ENCODE measurements at places on chromosomes 6 and 20.

DNA sequence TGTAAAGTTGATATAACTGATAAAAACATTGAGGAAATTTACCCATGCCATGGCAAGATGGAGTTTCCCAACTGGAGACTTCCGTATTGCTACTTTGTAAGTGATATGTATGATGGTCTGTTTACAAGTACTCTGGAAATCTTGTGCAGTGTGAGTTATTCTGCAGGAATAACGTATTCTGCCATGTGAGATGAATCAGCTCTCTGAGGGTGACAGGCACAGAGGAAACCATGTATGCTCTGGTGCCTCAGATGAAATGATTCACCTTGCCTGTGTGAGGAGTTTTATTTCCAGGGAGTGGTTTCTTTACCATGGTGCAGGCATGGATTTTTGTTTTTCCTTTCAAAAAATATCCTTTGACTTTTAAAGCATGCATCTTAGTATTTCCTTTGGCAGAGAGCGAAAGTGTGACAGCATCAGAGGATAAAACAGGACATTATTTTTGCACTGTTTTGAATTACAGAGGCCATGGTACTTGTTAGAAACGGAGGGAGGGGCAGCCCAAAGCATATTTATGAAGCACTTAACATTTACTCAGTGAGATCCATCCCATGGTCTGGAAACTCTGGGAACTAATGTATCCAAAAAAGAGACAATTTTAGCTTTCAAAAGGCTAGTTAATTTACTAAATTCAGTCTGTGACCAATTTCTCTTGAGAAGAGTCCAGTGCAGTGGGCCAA lies 36.0 kb upstream of the MTRF1L start:
- peak; percentile 28 for DNase-seq

DNA sequence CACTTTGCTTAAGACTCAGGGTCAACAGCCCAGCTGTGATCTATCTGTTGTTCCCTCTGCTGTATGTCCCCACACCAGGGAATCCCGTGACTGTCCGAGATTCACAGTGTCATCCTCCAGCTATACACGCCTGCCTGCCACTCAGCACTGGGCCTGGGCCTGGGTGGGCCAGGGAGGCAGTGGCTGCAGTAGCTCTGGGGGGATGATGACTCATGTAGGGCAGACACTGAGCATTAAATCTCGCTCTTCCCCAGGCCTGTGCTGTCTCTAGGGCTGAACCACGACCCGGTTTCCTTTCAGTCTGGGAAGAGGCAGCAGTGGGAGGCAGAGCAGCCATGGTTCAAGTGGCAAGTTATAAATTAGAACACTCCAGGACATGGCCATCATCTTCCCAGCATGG lies 173.9 kb downstream of the LRFN2 start:
- no peak for DNase-seq

DNA sequence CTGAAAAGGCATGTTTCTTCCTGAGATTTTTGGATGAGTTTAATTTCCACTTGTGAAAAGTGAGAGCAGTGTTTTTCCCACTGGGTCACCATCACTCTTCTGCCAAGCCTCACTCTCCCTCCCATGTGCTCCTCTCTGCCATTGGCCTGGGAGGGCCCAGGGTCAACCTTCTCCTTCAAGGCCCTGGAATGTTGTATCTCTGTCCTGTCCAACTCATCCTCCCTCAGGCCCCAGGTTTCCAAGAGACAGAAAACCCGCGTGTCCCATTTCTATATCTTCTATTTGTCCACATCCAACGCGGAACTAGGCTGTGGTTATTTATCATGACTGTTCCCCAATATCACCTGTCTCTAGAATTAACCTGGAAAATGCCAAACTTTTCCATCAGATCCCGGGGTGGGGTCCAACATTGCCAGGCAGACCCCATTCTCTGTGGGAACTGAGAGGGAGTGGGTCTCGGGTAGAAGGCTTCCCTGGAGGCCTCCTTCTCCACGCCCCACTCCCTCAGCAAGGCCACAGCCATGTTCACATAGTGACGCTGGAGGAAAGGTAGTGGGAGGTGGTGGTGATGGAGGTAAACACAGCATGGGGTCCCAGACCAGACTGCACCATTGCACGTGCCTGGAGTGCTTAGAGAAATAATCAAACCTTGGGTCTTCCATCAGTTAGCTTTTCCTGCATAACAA lies 173.5 kb downstream of the SCP2D1 start:
- DNase-seq = no peak

DNA sequence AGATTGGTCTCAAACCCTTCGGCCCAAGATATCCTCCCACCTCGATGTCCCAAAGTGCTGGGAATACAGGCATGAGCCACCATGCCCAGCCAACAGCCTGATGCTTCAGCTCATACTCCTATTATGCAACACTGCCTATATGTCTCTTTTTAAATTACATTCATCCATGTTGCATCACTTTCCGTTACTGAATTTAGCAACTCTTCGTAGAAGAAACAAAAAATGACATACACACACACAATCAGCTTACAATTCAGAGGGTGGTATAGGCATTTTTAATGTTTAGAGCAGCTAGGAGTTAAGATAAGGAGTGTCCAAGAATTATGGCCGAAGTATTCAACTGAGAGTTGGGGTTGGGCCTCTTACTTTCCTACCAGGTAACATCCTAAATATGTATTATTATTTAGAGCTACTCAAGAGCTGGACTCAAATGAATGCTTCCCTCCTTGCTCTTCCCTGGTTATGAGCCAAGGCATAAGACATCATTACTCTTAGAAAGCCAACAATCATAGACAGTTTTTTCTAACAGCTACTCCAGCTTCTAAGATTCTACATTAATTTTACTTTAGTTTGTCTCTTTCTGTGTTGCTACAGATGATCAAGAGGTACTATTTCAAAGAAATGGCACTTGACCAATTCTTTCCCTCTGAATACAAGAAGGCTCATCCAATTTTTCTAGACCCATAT lies 62.0 kb upstream of the BMP5 start:
- no peak for DNase-seq

GRCh38 chr6:109187399-109188114 lies 92.2 kb downstream of the CEP57L1 start:
- DNase-seq = peak; percentile 65

GRCh38 chr6:90420500-90420899 lies 123.9 kb upstream of the BACH2 start:
- no peak for DNase-seq

- DNase-seq = no peak
Observed at GRCh38 chr6:87164004-87164403, 8.6 kb downstream of the ZNF292 start.

- DNase-seq = no peak
Observed at GRCh38 chr6:78639111-78640110, 227.9 kb upstream of the IRAK1BP1 start.
